ENCODE measurements at places on chromosomes 11 and 22. TPM values are rescaled to one million over a fixed set of nuclear protein-coding genes. Genes with fewer than 3 reads are reported as not detected.

TEX54 gene
- not detected for total RNA-seq

UCP3 gene
- total RNA-seq = 2.0 TPM

ADORA2A gene
- 8.9 TPM for total RNA-seq

OR52H1 gene
- total RNA-seq = 0.22 TPM

IRAG1 gene
- total RNA-seq = 4.1 TPM

CEP126 gene
- total RNA-seq = 3.5 TPM

INCENP gene
- 11.9 TPM for total RNA-seq

DNA sequence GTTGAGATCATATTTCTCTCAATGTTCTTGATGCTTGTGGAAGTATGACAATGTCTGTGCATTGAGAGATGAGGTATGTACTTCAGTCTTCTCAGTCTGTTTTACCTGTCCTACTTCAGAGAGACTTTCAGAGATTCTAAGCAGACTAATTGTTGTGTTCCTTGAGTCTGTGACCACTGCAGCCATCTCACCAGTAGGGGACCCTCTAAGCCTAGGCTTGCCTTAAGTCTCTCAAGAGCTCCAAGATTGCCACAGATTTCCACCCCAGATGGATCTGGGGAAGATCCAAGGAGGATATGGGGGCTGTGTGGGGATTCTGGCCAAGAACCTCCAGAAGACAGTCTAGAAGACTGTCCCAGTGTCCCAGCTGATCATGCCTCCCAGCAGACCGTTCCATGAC lies 179.9 kb upstream of the PLET1 start:
- H3K27me3 ChIP-seq = no peaks in the 10 kb centered on the region
- H3K4me1 ChIP-seq = no peaks in the 10 kb centered on the region
- H3K27ac ChIP-seq = no peak overlapping the region
- H3K36me3 ChIP-seq = no peaks in the 10 kb centered on the region
- H3K4me3 ChIP-seq = no peak overlapping the region

DNA sequence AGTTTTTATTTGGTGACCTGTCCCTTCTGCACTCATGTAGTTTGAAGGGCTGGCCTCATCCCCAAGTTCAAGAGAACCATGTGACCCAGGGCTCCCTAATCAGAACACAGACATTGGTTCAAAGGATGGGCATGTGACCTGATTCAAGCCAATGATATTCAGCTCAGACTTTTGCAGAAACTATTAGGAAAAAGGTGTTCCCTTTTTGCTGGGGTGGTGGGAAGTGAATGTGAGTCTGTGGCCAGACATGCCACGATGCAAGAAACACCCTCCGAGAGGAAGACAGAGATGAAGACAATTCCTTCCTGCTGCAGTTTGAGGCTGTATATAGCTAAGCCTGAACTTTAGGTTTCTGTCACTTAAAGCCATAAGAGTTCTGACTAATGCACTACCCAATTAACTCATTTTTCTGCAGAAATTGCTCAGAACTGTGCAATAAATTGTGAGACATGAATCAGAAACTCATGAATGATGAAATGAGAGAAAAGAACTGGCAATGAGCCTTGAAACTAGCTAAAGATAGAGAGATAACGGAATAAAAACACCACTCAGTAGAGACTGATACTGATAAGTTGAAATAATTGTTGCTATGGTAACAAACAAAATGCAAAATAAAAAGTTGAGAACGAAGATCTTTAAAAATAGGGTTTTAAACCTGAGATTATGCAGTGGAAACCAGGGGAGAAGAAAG lies 9.2 kb upstream of the MAPK1 start:
- no peaks in the 10 kb centered on the region for H3K36me3 ChIP-seq
- no peak overlapping the region for H3K4me3 ChIP-seq
- no peak for DNase-seq
- H3K27ac ChIP-seq = no peak overlapping the region

- H3K4me1 ChIP-seq = peaks cover 15% of the 10 kb centered on the region
- peak; percentile 13 for DNase-seq
- H3K27me3 ChIP-seq = peaks cover 24% of the 10 kb centered on the region
- H3K4me3 ChIP-seq = no peak overlapping the region
- no peaks in the 10 kb centered on the region for H3K36me3 ChIP-seq
Measured at GRCh38 chr11:15113381-15113780, 1.3 kb upstream of the INSC start.

DNA sequence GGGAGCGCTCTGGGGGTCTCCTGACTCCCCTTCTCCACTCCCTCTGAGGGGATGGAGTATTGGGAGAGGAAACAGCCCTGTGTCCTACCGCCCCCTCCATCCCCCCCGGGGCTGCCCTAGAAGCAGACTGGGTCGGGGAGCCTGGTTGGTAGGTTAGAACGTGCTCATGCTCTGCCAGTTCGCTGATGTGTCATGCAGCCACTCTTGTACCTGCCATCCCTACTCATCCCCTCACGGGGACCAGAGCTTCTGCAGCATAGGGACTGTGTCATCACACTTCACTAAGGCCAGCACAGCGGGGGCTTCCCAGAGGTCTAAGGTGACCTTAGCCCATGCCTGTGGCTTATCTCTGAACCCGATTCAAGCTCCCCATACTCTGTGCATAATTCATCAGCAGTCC lies 4.7 kb downstream of the KCNJ1 start:
- H3K4me3 ChIP-seq = no peak overlapping the region
- no peak for DNase-seq
- no peaks in the 10 kb centered on the region for H3K4me1 ChIP-seq

DNA sequence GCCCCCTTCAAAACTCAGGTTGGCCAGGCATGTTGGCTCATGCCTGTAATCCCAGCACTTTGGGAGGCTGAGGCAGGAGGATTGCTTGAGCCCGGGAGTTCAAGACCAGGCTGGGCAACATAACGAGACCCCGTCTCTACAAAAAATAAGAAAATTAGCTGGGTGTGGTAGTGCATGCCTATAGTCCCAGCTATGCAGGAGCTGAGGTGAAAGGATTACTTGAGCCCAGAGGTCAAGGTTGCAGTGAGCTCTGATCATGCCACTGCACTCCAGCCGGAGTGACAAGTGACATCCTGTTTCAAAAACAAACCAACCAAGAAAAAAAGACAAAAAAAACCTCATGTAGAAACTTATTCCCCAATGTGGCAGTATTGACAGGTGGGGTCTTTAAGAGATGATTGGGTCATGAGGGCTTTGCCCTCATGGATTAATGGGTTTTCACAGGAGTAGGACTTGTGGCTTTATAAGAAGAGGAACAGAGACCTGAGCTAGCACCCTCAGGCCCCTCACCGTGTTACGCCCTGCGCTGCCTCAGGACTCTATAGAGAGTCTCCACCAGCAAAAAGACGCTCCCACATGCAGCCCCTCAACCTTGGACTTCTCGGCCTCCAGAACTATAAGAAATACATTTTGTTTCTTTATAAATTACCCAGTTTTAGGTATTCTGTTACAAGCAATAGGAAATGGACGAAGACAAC lies 22.3 kb downstream of the LAYN start:
- no peak for DNase-seq
- no peak overlapping the region for H3K4me3 ChIP-seq

DNA sequence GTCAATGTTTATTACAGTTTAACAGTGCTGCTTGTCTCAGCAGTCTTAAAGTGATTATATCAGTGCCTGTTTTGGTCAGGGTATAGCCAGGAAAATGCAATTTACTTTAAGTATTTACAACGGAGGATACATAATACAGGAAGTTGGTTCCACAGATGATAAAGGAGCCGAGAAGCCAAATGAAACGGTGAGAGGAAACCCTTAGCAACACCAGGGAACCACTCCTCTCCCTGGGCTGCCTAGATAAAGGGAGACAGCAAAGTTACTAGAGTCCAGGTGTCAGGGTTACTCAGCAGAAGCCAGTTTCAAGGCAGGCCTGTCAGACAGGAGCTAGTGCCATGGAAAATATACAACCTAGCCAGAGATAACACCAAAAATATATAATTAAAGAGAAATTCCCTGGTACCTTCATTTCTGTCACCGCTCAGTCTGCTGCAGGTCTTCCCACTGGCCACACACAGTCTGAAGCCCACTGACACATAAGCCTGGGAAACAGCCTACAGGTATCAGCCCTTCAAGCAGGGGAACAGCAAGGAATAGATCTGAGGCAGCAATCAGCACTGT lies 55.5 kb downstream of the FAM76B start:
- H3K4me1 ChIP-seq = peaks cover 4% of the 10 kb centered on the region
- H3K4me3 ChIP-seq = no peak overlapping the region
- no peaks in the 10 kb centered on the region for H3K36me3 ChIP-seq
- peak; percentile 10 for DNase-seq
- H3K27ac ChIP-seq = no peak overlapping the region

GRCh38 chr11:85685820-85686459 lies at the start of gene CCDC89:
Gene CCDC89, minus strand, starts transcription at chr11:85686195. Its CDS starts 65 bp downstream, at chr11:85686130.
- peak within 1 kb of the TSS; percentile 55 for H3K4me3 ChIP-seq
- H3K27me3 ChIP-seq = no peaks in the 10 kb centered on the region
- DNase-seq = peak; percentile 99
- H3K36me3 ChIP-seq = no peaks in the 10 kb centered on the region
- peak within 1 kb of the TSS; percentile 98 for H3K27ac ChIP-seq
- H3K4me1 ChIP-seq = peaks cover 22% of the 10 kb centered on the region

- H3K4me1 ChIP-seq = no peaks in the 10 kb centered on the region
- H3K27me3 ChIP-seq = no peaks in the 10 kb centered on the region
- no peak overlapping the region for H3K4me3 ChIP-seq
- no peak for DNase-seq
- H3K27ac ChIP-seq = no peak overlapping the region
Measured at GRCh38 chr11:17366495-17366894, 14.9 kb downstream of the NCR3LG1 start.

DNA sequence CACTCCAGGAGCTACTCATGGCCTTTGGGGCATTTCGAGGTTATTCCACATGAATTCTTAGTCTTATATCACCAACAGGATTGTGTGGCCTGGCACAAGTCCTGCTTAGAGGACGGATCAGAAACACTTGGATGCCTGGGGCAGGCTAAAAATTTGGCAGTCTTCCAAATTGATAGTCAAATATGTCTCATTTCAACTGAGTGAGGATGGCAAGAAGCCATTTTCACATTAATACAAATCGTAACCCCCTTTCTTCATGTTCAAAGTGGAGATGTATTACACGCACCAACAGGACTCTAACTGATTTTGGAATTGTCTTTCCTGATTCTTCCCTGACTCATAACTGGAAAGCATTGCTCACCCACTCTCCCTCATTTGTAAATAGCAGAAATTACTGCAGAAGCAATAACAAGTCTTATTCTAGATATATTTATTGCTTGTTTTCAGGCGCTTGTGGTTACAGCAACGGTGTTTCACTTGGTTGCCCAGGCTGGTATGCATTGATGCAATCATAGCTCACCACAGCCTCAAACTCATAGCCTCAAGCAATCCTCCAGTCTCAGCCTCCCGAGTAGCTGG lies 10.3 kb upstream of the CCDC86 start:
- no peaks in the 10 kb centered on the region for H3K36me3 ChIP-seq
- H3K4me3 ChIP-seq = no peak overlapping the region
- no peak for DNase-seq

GRCh38 chr11:68878022-68878421 lies 25.6 kb downstream of the MRPL21 start:
- peaks cover 3% of the 10 kb centered on the region for H3K36me3 ChIP-seq
- DNase-seq = no peak
- peaks cover 4% of the 10 kb centered on the region for H3K4me1 ChIP-seq
- H3K4me3 ChIP-seq = no peak overlapping the region

- no peak for DNase-seq
- H3K4me3 ChIP-seq = no peak overlapping the region
- no peak overlapping the region for H3K27ac ChIP-seq
- peaks cover 5% of the 10 kb centered on the region for H3K4me1 ChIP-seq
- H3K27me3 ChIP-seq = no peaks in the 10 kb centered on the region
- H3K36me3 ChIP-seq = no peaks in the 10 kb centered on the region
Measured at GRCh38 chr11:12581923-12582322, 92.3 kb upstream of the TEAD1 start.

DNA sequence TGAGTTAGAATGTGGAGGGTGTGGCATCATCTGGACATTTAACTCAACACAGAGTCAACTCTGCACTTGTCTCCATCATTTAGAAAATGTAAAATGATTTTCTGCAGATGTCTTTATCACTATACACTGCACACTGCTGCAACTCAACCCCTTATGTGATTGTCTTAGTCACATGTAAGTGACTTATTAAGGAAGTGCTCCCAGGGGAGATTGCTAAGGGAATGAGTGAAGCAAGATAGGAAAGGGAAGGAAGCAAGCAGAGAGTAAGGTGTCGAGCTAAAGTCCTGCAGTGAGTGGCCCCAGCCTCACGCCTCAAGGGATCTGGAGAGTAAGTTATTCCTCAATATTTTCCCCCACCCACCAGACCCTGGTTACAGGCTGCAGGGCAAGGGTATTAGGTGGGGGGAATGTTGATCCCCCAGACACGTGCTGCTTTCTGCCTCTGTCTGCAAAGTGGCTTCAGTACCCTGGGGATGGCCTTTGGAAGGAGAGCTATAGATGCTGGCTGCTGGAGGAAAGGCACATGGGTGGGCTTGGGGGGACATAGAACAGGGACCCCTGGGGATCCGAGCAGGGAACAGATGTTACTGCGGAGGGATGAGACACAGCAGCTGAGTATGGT lies 7.2 kb upstream of the CBX6 start:
- no peaks in the 10 kb centered on the region for H3K36me3 ChIP-seq
- H3K4me1 ChIP-seq = peaks cover 19% of the 10 kb centered on the region
- H3K27me3 ChIP-seq = peaks cover 6% of the 10 kb centered on the region

DNA sequence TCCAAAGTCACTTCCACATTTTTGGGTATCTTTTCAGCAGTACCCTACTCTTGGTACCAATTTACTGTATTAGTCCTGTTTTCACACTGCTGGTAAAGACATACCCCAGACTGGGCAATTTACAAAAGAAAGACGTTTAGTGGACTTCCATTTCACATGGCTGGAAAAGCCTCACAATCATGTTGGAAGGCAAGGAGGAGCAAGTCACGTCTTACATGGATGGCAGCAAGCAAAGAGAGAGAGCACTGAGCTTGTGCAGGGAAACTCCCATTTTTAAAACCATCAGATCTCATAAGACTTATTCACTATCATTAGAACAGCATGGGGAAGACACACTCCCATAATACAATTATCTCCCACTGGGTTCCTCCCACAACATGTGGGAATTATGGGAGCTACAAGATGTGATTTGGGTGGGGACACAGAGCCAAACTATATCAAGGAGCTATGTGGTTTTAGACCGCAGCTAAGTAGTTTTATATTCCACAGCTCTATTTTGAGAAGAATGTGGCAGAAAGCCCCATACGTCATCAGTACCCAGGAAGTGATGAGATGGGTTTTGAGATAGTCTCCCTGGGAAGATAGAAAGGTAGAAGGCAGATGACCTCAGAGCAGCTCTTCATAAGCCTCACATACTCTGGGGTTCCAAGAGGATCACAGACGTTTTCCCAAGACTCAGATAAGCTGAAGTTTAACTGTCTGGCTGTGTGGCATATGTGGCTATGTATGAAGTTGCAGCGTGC lies 96.3 kb downstream of the APIP start:
- no peaks in the 10 kb centered on the region for H3K27me3 ChIP-seq
- DNase-seq = no peak
- no peaks in the 10 kb centered on the region for H3K36me3 ChIP-seq
- no peak overlapping the region for H3K27ac ChIP-seq
- H3K4me3 ChIP-seq = no peak overlapping the region

DNA sequence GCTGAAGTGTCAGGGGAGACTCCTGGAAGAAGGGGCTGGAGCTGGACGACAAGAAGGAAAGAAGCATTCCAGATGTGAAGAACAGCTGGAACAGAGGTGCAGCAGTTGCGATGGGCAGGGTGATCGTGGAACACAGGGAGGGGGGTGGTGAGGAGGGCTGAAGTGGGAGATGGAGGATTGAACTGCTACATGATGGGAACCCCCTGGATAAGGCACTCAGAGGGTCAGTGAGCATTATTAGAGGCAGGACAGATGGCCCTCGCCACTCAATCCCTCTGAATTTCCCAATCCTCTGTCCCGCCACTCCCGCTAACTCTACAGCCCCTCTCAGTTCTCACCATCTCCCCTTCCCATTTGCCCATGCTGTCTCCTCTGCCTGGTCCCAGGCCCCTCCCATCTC lies 14.0 kb downstream of the SERPINH1 start:
- H3K27me3 ChIP-seq = no peaks in the 10 kb centered on the region
- no peak for DNase-seq
- peaks cover 33% of the 10 kb centered on the region for H3K36me3 ChIP-seq
- H3K4me1 ChIP-seq = peaks cover 10% of the 10 kb centered on the region
- no peak overlapping the region for H3K4me3 ChIP-seq
